ENCODE measurements at places on chromosomes 2 and 18. TPM values are rescaled to one million over a fixed set of nuclear protein-coding genes. Genes with fewer than 3 reads are reported as not detected.
A peak's percentile ranks its signal among the peaks of the same experiment; 100 is the strongest.

SLC5A6 gene
- 72.0 TPM for total RNA-seq

GRCh38 chr2:76684756-76685155 is 837.4 kb downstream of the LRRTM4 start:
- H3K27ac ChIP-seq, result no peak overlapping the region
- no peaks in the 10 kb centered on the region for H3K4me1 ChIP-seq
- no peak for ATAC-seq
- no peak overlapping the region for H3K4me3 ChIP-seq
- no peaks in the 10 kb centered on the region for H3K36me3 ChIP-seq

GRCh38 chr2:161100211-161100895 is 59.9 kb upstream of the TANK start:
- ATAC-seq, result no peak
- no peak overlapping the region for H3K4me3 ChIP-seq
- no peak overlapping the region for H3K27ac ChIP-seq

SP140L gene
- total RNA-seq, result 45.1 TPM

DNA sequence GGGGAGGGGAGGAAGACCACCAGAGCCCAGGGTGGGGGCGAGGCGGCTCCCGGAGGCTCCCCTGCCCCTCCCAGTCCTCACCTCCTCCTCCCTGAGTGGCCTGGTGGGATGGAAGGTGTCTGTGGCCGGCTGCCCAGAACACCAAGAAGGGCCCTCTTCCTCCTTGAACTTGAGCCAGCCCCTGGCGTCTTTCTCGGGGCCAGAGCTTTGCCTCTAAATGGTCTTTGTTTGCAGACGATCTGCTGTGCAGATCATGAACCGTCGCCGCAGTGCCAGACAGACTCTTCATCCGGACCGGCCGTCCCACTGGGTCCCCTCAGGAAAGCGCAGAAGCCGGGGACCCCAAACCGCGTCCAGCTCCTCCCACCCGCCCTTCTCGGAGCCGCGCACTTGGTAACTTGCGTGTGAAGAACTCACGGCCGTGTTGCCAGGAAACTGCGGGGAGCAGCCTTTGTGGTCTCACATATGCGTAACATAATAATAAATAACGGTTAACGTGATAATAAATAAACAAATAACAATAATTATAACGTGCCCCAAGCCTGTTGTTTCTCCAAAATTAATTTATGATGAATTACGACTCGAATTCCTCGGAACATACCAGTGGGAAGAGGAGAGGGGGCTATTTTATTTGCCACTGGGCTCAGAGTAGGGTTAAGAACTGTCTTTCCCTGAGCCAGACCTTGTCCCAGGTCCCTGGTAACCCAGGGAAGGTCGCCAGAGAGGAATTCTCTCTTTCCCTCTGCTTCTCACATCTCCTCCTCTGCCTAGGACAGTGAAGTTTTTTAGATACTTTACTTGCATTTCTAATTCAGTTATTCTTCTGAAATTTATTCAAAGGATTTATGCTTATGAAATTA is 41.0 kb downstream of the PTGR3 start:
- H3K27ac ChIP-seq, result no peak overlapping the region
- peaks cover 5% of the 10 kb centered on the region for H3K4me1 ChIP-seq
- H3K36me3 ChIP-seq, result no peaks in the 10 kb centered on the region
- no peak overlapping the region for H3K4me3 ChIP-seq
- H3K27me3 ChIP-seq, result peaks cover 4% of the 10 kb centered on the region

GRCh38 chr2:200406379-200406778 is 99.9 kb downstream of the SPATS2L start:
- H3K27me3 ChIP-seq, result no peaks in the 10 kb centered on the region
- no peak for ATAC-seq
- H3K4me3 ChIP-seq, result peak overlapping the region; percentile 26
- no peaks in the 10 kb centered on the region for H3K36me3 ChIP-seq
- peak overlapping the region; percentile 48 for H3K27ac ChIP-seq
- H3K4me1 ChIP-seq, result peaks cover 15% of the 10 kb centered on the region

- H3K27ac ChIP-seq, result peak within 1 kb of the TSS; percentile 61
- H3K4me1 ChIP-seq, result peaks cover 7% of the 10 kb centered on the region
- H3K36me3 ChIP-seq, result peaks cover 11% of the 10 kb centered on the region
- H3K27me3 ChIP-seq, result peaks cover 33% of the 10 kb centered on the region
- ATAC-seq, result peak; percentile 89
These were observed at the start of gene EPAS1 for GRCh38 chr2:46296840-46297545. Gene EPAS1, plus strand, starts transcription at chr2:46297407. Its CDS starts 505 bp downstream, at chr2:46297912.

- peaks cover 22% of the 10 kb centered on the region for H3K27me3 ChIP-seq
- no peak overlapping the region for H3K4me3 ChIP-seq
- H3K36me3 ChIP-seq, result no peaks in the 10 kb centered on the region
- H3K4me1 ChIP-seq, result no peaks in the 10 kb centered on the region
- no peak overlapping the region for H3K27ac ChIP-seq
These were observed 103.8 kb upstream of the NDUFV2 start for GRCh38 chr18:8998481-8999217.

ZC3H8 gene
- total RNA-seq, result 29.5 TPM

DOK6 gene
- not detected for total RNA-seq

DNA sequence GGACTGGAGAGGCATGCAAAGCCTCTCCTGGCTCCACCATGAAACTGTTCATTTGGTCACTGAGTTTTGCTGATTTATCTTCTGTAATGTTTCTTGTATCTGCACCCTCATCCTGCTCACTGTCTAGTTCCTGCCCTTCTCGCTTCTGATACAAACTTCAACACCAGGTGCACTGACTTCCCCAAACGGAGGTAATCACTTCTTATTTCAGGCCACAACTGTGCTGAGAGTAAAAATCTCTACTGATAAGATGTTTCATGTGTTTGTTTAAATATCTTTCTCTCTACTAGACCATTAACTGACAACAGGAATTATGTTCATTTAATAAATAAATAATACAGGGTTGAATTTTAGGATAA is 10.9 kb upstream of the NT5C1B start:
- no peak overlapping the region for H3K4me3 ChIP-seq
- H3K4me1 ChIP-seq, result no peaks in the 10 kb centered on the region

- no peak overlapping the region for H3K27ac ChIP-seq
- no peaks in the 10 kb centered on the region for H3K4me1 ChIP-seq
These were observed 35.8 kb downstream of the GREB1 start for GRCh38 chr2:11569636-11570035.

DNA sequence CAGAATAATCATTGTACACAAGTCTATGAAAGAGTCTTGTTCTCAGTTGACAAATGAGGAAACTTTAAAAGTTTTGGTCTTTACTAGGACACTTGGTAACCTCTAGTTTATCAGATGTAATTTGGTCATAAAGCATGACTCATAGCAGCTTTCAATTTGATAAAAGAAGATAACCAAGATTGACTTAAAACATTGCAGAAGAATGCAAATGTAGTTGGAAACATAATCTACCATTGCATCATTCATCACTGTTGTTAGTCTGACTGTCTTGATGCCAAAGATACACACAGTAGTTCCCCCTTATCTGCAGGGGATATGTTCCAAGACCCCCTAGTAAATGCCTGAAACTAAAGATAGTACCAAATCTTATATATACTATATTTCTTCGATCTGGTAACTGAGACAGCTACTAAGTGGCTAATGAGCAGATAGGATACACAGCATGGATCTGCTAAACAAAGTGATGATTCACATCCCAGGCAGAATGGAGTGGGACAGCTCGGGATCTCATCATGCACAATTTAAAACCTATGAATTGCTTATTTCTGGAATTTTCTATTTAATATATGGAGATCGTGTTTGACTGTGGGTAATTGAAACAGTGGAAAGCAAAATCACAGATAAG is 131.4 kb upstream of the CCDC68 start:
- ATAC-seq, result no peak
- no peaks in the 10 kb centered on the region for H3K4me1 ChIP-seq
- peaks cover 9% of the 10 kb centered on the region for H3K27me3 ChIP-seq
- no peaks in the 10 kb centered on the region for H3K36me3 ChIP-seq

- no peaks in the 10 kb centered on the region for H3K36me3 ChIP-seq
- H3K27ac ChIP-seq, result no peak overlapping the region
- H3K4me1 ChIP-seq, result no peaks in the 10 kb centered on the region
- no peak for ATAC-seq
- H3K27me3 ChIP-seq, result no peaks in the 10 kb centered on the region
These were observed 250.5 kb upstream of the ATP5MC3 start for GRCh38 chr2:175432021-175432420.

DNA sequence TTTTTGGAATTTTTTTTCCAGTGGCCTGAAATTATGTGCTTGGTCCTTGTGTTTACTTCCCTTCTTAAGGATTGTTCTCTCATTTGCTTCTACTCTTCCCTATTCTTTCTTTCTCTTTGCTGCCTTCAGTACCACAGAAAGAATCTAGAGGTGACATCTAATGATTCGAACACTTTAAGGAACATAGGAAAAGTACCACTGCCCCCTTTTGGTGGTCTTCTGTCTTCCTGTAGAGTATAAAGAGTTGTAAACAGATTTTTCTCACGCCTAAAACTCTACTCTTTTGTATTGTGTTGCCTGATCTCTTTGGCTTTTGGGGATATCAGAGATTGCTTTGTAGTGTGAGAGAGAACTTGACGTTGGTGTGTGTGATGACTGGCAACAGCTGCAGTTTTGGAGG is 7.0 kb upstream of the SCTR start:
- ATAC-seq, result no peak
- H3K27ac ChIP-seq, result no peak overlapping the region
- no peaks in the 10 kb centered on the region for H3K4me1 ChIP-seq
- H3K4me3 ChIP-seq, result no peak overlapping the region
- H3K27me3 ChIP-seq, result peaks cover 19% of the 10 kb centered on the region

DCAF17 gene
- 11.2 TPM for total RNA-seq

- ATAC-seq, result no peak
- H3K36me3 ChIP-seq, result no peaks in the 10 kb centered on the region
- peaks cover 9% of the 10 kb centered on the region for H3K4me1 ChIP-seq
- H3K27me3 ChIP-seq, result peaks cover 5% of the 10 kb centered on the region
These were observed 77.5 kb upstream of the ITPRID2 start for GRCh38 chr2:181814057-181814491.

LHCGR gene
- total RNA-seq, result not detected

DNA sequence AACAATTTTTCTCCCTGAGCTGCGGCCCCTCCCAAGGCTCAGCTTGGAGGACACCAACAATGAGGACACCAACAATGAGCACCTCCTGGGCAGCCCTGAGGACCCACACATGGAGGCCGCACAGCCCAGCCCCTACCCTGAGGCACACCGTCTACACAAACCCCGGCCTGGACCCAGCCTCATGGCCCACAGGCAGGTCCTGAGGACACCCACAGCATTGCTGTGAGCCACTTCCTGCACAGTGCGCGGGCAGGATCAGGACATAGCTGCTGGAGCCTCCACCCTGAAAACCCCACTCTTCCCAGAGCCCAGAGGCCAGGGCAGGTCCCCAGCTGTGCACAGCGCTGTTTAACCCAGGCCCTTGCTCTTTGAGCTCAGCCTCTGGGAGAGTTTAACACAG is 194.3 kb downstream of the RTP5 start:
- peaks cover 4% of the 10 kb centered on the region for H3K4me1 ChIP-seq
- no peak overlapping the region for H3K27ac ChIP-seq
- no peak overlapping the region for H3K4me3 ChIP-seq

GRCh38 chr2:241432824-241433448 is 75.4 kb downstream of the STK25 start:
- no peaks in the 10 kb centered on the region for H3K27me3 ChIP-seq
- H3K36me3 ChIP-seq, result peaks cover 73% of the 10 kb centered on the region
- no peak overlapping the region for H3K27ac ChIP-seq
- no peak overlapping the region for H3K4me3 ChIP-seq
- ATAC-seq, result no peak

DNA sequence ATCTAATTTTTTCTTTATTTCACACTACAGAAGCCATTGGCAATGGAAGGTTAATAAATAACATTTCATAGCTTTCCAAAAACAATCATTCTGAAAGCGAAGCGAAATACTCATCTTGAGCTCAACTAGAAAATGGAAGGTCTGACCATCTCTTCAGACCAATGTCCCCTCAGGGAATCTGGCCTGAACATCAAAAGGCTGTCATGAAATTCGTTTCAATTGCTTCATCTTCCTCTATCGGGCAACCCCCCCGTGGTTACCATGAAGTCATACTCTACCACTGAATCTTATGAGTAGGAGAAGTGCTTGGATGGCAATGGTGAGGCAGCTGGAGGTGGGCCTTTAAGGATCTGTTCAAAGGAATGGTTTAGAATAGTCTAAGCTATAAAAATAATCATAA is 22.9 kb upstream of the CYTIP start:
- H3K4me1 ChIP-seq, result peaks cover 60% of the 10 kb centered on the region
- peak overlapping the region; percentile 86 for H3K4me3 ChIP-seq
- no peaks in the 10 kb centered on the region for H3K27me3 ChIP-seq
- H3K27ac ChIP-seq, result peak overlapping the region; percentile 100

UGT1A5 gene
- not detected for total RNA-seq

DNA sequence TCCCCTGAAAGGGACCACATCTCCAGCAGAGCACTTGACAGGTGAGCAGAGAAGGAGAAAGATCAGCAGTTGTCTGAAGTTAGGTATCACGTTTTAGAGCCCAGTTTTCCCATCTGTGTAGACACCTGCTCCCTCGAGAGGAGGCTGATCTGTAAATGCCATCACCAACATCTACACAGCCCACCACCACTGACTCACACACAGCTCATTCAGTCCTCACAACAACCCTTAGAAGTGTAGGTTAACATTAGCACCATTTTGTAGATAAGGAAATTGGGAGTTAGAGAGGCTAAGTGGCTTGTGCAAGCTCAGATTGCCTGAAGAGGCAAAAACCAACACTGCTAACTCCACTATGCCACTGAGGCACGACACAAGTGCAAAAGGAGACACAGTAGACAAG is 37.2 kb upstream of the STAT1 start:
- H3K4me1 ChIP-seq, result peaks cover 10% of the 10 kb centered on the region
- H3K36me3 ChIP-seq, result peaks cover 5% of the 10 kb centered on the region
- H3K27me3 ChIP-seq, result no peaks in the 10 kb centered on the region
- no peak overlapping the region for H3K27ac ChIP-seq
- no peak overlapping the region for H3K4me3 ChIP-seq

ABHD1 gene
- 0.17 TPM for total RNA-seq

DNA sequence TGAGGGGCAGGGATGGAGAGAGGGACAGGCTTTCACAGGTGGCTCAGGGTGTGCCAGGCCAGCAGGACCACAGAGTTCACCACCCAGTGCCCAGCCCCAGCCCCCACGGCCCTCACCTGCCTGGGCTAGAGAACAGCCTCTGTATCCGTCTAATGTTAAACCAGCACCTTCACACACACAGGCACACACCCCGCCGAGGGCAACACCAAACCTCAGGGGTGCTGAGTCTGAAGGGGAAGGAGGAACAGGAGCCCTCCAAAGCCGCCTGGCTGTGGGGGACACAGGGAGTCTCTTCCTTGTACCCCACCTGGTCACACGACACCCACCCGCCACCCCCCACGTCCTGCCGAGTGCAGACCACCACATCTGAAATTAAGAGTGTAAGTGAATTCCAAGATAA is 205.8 kb upstream of the SALL3 start:
- H3K4me3 ChIP-seq, result no peak overlapping the region
- no peak overlapping the region for H3K27ac ChIP-seq

GRCh38 chr2:85104228-85104627 is 29.0 kb upstream of the TCF7L1 start:
- H3K36me3 ChIP-seq, result no peaks in the 10 kb centered on the region
- no peak overlapping the region for H3K27ac ChIP-seq
- H3K27me3 ChIP-seq, result peaks cover 7% of the 10 kb centered on the region
- H3K4me3 ChIP-seq, result no peak overlapping the region
- ATAC-seq, result no peak
